ENCODE measurements at places on chromosomes 1 and 21.

DNA sequence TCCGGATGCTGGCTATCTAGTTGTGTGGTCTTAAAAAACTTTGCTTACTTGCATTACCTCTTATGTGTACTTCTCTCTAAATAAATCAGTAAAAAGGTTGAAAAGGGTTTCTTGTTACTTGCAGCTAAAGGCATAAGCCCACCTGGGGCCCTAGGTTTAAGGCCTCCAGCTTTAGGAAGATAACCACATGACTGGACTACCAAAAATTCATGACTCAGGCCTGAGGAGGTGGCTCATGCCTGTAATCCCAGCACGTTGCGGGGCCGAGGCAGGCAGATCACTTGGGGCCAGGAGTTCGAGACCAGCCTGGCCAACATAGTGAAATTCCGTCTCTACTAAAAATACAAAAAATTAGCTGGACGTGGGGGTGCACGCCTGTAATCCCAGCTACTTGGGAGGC, 142.9 kb downstream of the APP start:
- no peak for DNase-seq

DNA sequence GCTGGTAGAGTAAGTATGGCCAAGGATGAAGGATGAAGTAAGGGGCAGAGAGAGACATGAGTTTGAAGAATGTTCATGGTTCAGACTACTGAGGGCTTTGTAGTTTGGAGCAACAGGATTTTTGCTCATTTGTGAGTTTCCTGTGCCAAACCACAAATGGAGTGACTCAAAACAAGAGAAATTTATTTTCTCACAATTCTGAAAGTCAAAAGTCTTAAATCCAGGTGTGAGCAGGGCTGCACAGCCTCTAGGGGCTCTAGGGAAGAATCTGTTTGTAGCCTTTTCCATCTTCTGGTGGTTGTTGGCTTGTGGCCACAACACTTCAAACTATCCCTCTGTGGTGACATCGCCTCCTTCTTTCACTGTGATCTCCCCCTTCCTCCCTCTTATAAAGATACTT, 58.9 kb downstream of the RHOU start:
- DNase-seq, result no peak

DNA sequence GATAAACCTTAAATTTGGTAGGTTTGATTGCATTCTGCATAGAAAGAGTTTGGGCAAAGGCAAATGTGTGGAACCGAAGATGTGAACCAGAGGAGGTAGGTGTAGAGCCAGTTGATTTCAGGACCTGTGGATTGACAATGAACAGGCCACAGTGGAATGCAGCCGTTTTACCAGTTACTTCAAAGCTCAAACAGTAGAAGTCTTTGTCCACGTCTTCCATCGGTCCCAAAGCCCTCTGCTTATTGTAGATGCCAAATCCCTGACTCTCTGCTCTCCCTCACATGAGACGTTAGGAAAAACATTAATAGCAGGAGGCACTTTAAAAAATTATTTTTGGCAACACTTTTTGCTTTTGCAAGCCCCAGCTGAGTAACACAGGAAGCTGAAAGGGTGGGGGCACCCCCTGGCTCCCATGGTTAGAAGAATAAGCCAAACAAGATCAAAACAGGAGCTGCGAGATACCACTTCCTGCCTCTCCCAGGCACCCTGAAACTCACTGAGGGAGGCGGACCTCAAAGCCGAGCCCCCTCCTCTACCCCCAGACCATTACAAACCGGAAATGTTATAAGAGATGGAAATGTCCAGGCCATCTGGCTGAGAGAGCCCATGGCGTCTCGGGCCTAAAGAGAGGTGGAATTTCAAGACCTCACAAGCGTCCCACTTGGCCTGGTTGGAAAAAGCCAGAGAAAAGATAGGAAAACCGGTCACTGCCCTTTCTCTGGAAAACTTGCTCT, 13.5 kb downstream of the TRAF3IP3 start:
- DNase-seq, result no peak

DNA sequence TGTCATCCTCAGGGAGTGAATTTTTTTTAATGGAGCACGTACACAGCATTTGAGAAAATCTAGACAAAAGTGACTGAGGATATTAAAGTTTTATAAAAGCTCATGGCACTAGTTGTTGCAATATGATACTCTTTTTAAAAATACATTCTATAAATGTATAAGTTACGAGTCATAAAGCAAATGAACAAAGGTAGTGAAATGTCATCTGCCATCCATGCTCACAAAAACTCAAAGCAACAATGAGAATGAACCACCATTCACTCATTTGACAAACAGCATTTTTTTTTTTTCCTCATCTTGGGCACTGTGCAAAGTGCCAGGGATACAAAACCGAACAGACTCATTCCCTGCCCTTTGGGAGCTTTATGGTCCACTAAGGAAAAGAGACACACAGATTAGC, 38.7 kb downstream of the GPR137B start:
- DNase-seq, result no peak

GRCh38 chr21:44370027-44370735, 16.8 kb downstream of the TRPM2 start:
- no peak for DNase-seq

DNA sequence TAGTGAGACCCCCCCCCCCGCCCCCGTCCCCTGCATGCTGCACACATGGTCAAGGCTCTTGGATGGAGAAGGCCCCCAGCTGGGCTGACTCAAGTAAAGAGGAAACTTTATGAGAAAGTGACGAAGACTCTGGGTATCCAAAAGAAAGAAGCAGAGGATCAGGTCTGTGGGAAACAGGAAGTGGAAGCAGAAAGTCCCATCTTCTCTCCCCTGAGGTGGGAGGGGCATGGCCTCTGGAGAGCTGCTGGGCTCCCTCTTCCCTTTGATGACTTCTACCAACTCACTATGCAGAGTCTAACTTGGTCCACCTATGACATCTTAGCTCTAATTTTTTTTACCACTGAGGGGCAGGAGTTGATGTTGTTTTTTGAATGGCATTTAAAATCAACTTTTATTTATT, 42.7 kb upstream of the LIN9 start:
- no peak for DNase-seq

GRCh38 chr1:65812065-65812464, 19.4 kb downstream of the PDE4B start:
- DNase-seq, result no peak

- no peak for DNase-seq
These were observed 12.0 kb upstream of the DESI2 start for GRCh38 chr1:244640917-244641316.

- DNase-seq, result no peak
These were observed 42.4 kb downstream of the MTARC1 start for GRCh38 chr1:220828950-220829586.

- no peak for DNase-seq
These were observed 304.1 kb upstream of the NR5A2 start for GRCh38 chr1:199723250-199723956.

DNA sequence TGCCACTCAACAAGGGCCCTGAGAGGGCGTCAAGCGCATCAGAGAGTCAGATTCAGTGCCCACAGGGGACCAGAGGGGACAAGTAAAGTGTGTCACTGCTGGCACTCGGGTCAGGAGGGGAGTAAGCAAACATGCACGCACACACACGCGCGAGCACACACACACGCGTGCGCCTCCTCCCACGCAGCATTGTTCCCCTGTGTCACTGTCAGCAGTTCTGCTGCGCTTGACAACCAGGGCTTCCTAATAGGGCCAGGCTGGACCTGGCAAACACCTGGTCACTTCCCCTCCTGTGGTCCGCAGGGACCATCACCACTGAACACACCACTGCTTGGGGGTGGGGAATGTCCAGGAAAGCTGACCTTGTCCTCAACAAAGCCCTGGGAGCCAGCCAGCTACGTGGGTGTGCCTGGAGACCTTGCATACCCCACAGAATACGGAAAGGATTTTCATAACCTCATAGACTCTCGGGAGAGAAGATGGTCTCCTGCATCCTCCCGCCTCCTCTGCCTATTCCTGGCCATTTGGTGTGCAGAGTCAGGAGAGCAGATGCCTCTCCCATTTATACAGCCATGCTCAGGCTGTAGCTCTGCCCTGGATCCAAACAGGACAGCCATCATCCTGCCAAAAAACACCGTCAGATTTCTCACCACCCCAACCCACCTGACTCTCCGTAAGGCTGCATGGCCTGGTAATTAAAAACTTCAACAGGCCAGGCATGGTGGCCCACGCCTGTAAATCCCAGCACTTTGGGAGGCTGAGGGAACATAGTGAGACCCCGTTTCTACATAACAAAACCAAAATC, 73.2 kb downstream of the SSBP3 start:
- no peak for DNase-seq

GRCh38 chr1:225541383-225541782, 111.5 kb downstream of the ENAH start:
- DNase-seq, result no peak

GRCh38 chr1:60672449-60672848, 409.9 kb upstream of the NFIA start:
- no peak for DNase-seq

GRCh38 chr1:41906943-41907342, 11.8 kb downstream of the HIVEP3 start:
- DNase-seq, result no peak

DNA sequence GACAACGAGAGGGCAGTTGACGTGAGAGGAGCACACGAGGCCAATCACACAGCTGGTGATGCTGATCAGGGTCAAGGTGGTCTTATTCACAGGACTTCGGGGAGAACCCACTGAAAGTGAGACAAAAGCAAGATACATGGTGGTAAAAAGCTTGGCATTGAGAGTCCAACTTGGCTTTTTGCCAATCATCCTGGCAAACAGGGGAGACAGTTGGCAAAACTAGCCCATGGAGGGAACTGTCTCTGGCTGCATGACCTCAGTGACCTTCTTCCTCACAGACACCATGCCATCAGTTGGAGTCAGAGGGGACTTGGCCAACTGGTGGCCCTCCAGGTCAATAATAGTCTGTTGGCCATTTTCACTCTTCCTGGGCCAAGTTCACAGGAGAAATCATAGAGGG, 139.9 kb downstream of the ASTN1 start:
- no peak for DNase-seq

DNA sequence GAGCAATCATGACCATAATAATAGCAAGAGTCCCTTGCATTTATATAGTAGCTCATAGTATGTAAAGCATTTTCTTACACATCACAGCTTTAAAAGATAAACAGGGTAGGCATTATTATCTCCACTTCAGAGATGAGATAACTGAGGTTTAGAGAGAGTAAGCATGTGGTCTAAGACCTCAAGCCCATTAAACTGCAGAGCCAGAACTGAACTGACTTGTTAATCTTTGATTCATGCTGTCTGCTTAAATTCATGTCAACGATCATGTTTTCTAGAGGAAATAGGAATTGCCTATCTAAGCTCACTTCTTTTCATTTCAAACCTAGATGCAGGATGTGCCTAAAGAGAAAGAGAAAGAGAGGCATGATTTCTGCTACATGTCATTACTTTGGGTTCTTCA, 524.8 kb downstream of the PTPRC start:
- DNase-seq, result no peak

GRCh38 chr1:18928406-18928805, 26.1 kb upstream of the ALDH4A1 start:
- DNase-seq, result no peak

- DNase-seq, result no peak
These were observed 3.4 kb upstream of the TRIM11 start for GRCh38 chr1:228410015-228410414.

DNA sequence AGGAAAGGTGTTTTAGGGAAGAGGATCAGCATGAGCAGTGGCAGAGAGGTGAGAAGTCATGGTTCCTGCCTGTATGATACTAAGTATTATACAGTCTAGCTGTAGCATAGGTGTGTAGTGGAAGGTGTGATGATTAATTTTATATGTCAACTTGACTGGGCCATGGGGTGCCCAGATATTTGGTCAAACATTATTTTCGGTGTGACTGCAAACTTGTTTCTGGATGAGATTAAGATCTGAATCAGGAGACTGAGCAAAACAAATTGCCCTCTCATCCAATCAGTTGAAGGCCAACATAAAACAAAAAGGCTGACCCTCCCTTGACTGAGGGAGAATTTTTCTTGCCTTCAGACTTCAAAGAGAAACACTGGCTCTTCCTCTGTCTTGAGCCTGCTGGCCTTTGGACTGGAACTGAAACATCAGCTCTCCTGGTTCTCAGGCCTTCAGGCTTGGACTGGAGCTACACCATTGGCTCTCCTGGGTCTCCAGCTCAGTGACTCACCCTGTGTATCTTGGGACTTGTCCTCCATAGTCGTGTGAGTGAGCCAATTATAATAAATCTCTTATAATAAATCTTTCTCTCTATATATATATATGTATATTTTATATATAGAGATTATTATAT, 6.8 kb upstream of the CDC42 start:
- DNase-seq, result no peak

- no peak for DNase-seq
These were observed 11.3 kb upstream of the OR2T8 start for GRCh38 chr1:247908766-247909165.

Data from renal cortex interstitium (tissue), 15 donors.